ENCODE measurements at places on chromosomes 6 and 20.

- DNase-seq = no peak
These were observed 12.9 kb upstream of the GLP1R start for GRCh38 chr6:39035681-39036080.

DNA sequence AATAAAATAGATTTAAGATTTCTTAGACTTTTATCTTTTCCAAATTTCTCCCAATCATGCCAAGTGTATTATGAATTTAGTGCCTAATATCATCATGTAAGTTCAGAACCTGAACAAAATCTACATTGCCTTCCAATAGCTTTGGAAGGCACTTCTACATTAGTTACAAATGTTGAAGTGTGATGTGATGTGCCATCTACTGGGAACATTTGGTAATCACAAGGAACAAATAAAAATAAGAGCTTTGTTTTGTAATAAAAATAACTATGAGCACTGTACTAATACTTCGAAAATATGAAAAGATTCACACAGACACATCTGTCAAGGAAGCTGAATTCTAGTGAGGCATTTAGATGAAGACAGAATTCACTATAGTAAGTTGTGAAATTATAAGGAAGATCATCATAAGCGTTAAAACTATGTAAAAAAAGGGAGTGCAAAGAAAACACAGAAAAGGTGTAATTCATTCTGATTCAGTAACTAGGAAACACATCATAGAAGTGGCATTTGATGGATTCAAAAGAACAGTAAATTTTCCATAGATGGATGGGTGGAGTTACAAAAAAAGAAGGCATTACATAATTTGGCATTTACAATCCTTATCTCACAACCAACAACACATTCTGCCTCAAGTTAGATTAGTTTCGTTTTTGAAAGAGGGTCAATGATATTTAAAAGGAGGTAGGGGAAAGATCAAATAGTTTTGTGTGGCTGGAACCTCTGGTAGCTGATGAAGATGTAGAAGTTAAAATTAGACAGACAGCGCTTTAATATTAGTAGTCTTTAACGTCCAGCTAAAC lies 161.0 kb downstream of the ASCC3 start:
- DNase-seq = no peak

DNA sequence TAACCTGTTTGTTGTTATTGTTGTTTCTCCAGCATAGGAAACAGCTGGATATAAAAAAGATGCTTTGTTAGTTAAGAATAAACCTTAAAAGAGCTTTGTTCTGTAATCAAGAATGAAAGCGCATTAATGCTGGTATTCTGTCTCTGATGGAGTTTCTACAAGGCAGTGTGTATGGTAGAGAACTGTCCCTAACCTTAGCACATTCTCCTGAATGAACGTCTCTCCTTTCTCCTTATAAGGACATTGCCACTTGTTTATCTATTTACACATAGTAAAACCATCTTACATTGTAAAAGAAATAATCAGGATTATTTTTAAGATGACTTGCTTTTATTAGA lies 33.8 kb upstream of the LCA5 start:
- DNase-seq = no peak

GRCh38 chr20:10568032-10568431 lies 105.8 kb downstream of the JAG1 start:
- DNase-seq = no peak

DNA sequence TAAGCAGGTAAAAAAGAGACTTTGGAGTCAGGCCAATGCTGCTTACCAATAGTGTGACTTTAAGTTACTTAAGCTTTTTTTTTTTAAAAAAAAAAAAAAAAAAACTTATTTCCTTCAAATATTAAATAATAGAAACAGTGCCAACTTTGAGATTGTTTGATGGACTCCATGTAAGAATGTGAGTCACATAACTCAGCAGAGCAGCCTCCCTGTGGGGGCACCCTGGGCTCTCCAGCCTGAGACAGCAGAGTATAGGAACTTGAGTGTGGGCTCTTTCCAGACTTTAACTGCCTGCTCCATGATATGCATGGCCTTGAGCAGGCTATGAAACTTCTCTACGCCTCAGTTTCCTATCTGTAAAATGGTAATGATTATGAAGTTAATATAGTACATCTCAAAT lies 113.3 kb upstream of the SAMD5 start:
- DNase-seq = no peak

Data from CD14-positive monocyte (primary cell).